ENCODE measurements at places on chromosomes 2 and 18. TPM values are rescaled to one million over a fixed set of nuclear protein-coding genes. Genes with fewer than 3 reads are reported as not detected.
A peak's percentile ranks its signal among the peaks of the same experiment; 100 is the strongest.

The BUB1 gene
- total RNA-seq, result 1.6 TPM

The ERICH2 gene
- total RNA-seq, result not detected

The KCNG2 gene
- not detected for total RNA-seq

The IL36RN gene
- not detected for total RNA-seq

The CNDP1 gene
- 0.57 TPM for total RNA-seq

The POMC gene
- total RNA-seq, result 3.4 TPM

The UBR3 gene
- 54.6 TPM for total RNA-seq

GRCh38 chr18:78637442-78638402 is 341.9 kb upstream of the SALL3 start:
- H3K27ac ChIP-seq, result no peak overlapping the region
- DNase-seq, result no peak
- no peaks in the 10 kb centered on the region for H3K36me3 ChIP-seq
- peaks cover 18% of the 10 kb centered on the region for H3K4me1 ChIP-seq

GRCh38 chr2:29920631-29921559 is 491 bp downstream of the ALK start:
- H3K4me3 ChIP-seq, result peak overlapping the region; percentile 12
- DNase-seq, result peak; percentile 13
- H3K4me1 ChIP-seq, result peaks cover 15% of the 10 kb centered on the region
- H3K27me3 ChIP-seq, result peaks cover 46% of the 10 kb centered on the region

- no peaks in the 10 kb centered on the region for H3K4me1 ChIP-seq
- no peak overlapping the region for H3K4me3 ChIP-seq
- no peaks in the 10 kb centered on the region for H3K27me3 ChIP-seq
- H3K36me3 ChIP-seq, result no peaks in the 10 kb centered on the region
These were observed 377.6 kb upstream of the NETO1 start for GRCh38 chr18:73245345-73245744.

DNA sequence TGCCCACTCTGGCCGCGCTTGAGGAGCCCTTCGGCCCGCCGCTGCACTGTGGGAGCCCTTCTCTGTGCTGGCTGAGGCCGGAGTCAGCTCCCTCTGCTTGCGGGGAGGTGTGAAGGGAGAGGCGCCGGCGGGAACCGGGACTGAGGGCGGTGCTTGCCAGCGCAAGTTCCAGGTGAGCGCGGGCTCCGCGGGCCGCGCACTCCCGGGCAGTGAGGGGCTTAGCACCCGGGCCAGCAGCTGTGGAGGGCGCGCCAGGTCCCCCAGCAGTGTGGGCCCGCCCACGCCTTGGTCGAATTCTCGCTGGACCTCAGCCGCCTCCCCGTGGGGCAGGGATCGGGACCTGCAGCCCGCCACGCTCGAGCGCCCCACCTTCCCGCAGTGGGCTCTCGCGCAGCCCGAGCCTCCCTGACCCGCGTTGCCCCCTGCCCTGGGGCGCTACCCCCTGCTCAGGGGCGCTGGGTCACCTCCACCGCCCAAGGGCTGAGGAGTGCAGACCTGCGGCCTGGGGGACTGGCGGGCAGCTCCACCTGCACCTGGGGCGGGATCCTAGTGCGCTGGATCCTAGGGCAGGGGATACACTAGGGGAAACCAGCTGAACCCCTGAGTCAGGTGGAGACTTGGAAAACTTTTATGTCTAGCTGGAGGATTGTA is 97.3 kb downstream of the CD8B2 start:
- no peak overlapping the region for H3K4me3 ChIP-seq
- H3K27me3 ChIP-seq, result no peaks in the 10 kb centered on the region
- DNase-seq, result no peak
- no peak overlapping the region for H3K27ac ChIP-seq
- no peaks in the 10 kb centered on the region for H3K36me3 ChIP-seq

- no peak overlapping the region for H3K4me3 ChIP-seq
- DNase-seq, result no peak
- H3K36me3 ChIP-seq, result no peaks in the 10 kb centered on the region
- no peaks in the 10 kb centered on the region for H3K4me1 ChIP-seq
These were observed 72.2 kb downstream of the TMEM18 start for GRCh38 chr2:604854-605524.

DNA sequence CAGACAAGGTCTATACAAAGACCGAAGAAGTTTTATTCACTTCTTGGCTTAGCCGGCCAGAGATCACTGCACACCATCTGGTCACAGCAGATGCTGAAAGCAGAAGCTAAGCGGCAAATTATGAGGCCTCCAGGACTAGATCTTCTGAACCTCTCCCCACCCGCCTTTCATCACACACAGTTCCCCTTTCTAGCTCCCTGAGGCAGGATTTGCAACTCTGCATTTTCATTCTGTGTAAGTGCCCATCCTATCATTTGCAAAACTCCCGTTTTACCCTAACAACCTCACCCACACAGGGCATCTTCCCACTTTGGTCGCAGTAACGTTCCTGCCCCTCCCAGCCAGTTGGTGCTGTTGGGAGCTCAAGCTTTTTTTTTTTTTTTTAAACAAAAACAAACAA is 3.1 kb upstream of the MOB1A start:
- no peak overlapping the region for H3K4me3 ChIP-seq
- DNase-seq, result peak; percentile 92
- peak overlapping the region; percentile 67 for H3K27ac ChIP-seq
- no peaks in the 10 kb centered on the region for H3K27me3 ChIP-seq
- peaks cover 70% of the 10 kb centered on the region for H3K4me1 ChIP-seq

- no peak overlapping the region for H3K4me3 ChIP-seq
- H3K27me3 ChIP-seq, result no peaks in the 10 kb centered on the region
- DNase-seq, result no peak
- no peak overlapping the region for H3K27ac ChIP-seq
These were observed 166.9 kb downstream of the GLI2 start for GRCh38 chr2:120902592-120902991.

- no peak overlapping the region for H3K4me3 ChIP-seq
- no peak for DNase-seq
- no peaks in the 10 kb centered on the region for H3K36me3 ChIP-seq
- no peaks in the 10 kb centered on the region for H3K27me3 ChIP-seq
- H3K27ac ChIP-seq, result no peak overlapping the region
These were observed 60.0 kb upstream of the AGAP1 start for GRCh38 chr2:235433860-235434259.

DNA sequence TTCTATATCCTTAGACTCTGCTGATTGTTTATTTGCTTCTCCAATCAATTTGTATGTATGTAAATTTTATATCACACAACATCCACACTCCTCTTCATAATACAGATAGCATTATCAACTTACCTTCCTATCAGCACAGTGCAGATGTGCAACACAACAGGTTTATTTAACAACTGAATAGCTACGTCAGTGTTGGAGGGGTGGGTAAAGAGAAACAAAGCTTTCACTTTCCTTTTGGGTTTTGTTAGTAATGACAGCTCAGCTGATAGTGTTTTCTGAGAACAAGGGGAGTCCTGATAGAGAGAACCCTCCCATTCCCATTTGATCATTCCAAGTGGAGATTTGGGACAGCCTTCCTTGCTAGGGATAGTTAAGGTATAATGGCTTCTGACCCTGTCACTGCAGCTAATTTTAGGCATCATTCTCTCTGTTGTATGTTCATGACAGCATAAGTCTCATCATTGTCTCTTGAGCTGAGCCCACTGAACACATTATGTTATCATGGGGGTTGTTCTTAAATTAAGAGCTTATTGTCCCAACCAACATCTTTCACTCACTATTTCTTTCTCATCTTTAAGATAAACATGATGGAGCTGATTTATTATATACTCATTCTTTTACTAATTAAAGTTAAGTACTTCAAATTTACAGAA is 227.7 kb downstream of the GPD2 start:
- no peak for DNase-seq
- H3K4me3 ChIP-seq, result no peak overlapping the region
- no peaks in the 10 kb centered on the region for H3K4me1 ChIP-seq

DNA sequence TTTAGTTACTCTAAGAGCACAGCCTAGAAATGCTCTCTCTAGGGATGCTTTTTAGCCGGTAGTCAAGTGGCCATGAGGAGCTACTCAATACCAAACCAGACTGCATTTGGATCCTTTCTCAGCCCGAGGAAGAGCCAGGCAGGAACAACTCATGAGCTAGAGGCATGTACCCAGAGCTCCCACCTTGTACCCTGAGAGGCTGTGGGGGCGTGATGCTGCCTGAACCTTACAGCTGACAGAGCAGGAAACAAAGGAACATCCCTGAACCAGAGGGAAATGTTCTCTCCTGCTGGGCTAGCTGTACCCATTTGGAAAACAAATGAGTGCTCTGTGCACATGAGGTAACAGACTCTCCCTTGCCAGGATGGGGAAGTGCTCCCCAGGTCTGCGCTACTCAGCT is 131.6 kb downstream of the OSR1 start:
- H3K4me3 ChIP-seq, result no peak overlapping the region
- H3K27ac ChIP-seq, result no peak overlapping the region
- no peak for DNase-seq
- no peaks in the 10 kb centered on the region for H3K36me3 ChIP-seq
- no peaks in the 10 kb centered on the region for H3K4me1 ChIP-seq

GRCh38 chr2:18883616-18884456 is 294.5 kb upstream of the NT5C1B start:
- DNase-seq, result no peak
- no peak overlapping the region for H3K4me3 ChIP-seq
- no peak overlapping the region for H3K27ac ChIP-seq
- H3K4me1 ChIP-seq, result no peaks in the 10 kb centered on the region

- peaks cover 14% of the 10 kb centered on the region for H3K36me3 ChIP-seq
- no peaks in the 10 kb centered on the region for H3K4me1 ChIP-seq
- H3K27me3 ChIP-seq, result no peaks in the 10 kb centered on the region
- no peak overlapping the region for H3K4me3 ChIP-seq
- no peak for DNase-seq
These were observed 111.7 kb downstream of the HIBCH start for GRCh38 chr2:190207930-190208329.

- DNase-seq, result no peak
- H3K4me3 ChIP-seq, result no peak overlapping the region
- no peaks in the 10 kb centered on the region for H3K4me1 ChIP-seq
- H3K27ac ChIP-seq, result no peak overlapping the region
- no peaks in the 10 kb centered on the region for H3K36me3 ChIP-seq
These were observed 802.1 kb upstream of the FAM98A start for GRCh38 chr2:34401186-34401585.

- H3K4me1 ChIP-seq, result no peaks in the 10 kb centered on the region
- DNase-seq, result no peak
- no peaks in the 10 kb centered on the region for H3K36me3 ChIP-seq
- H3K27me3 ChIP-seq, result no peaks in the 10 kb centered on the region
- H3K4me3 ChIP-seq, result no peak overlapping the region
These were observed 21.7 kb downstream of the SLC39A6 start for GRCh38 chr18:36107477-36107876.

- H3K27ac ChIP-seq, result no peak overlapping the region
- H3K36me3 ChIP-seq, result no peaks in the 10 kb centered on the region
- DNase-seq, result no peak
- no peak overlapping the region for H3K4me3 ChIP-seq
These were observed 264.1 kb downstream of the EXOC6B start for GRCh38 chr2:72561621-72562318.

DNA sequence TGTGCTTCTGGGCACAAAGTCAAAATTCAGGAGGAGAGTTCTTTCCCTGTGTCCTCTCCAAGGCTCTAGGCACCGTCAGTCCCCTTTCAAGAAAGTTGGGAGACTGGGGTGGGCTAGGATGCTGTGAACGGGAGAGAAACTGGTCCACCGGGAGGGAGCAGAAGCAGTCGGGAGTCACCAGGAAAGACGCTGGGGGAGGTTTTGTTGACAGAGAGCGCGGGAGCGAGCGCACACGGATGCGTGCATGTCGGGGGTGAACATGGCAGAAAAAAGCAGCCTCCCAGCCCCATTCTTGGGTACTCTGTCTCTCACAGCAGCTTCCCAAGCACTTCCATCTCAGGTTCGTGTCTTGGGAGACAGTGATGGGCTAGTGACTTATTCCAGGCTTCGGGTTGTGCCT is 97.1 kb upstream of the PXDN start:
- DNase-seq, result no peak
- no peaks in the 10 kb centered on the region for H3K4me1 ChIP-seq
- H3K27ac ChIP-seq, result no peak overlapping the region
- no peaks in the 10 kb centered on the region for H3K27me3 ChIP-seq

DNA sequence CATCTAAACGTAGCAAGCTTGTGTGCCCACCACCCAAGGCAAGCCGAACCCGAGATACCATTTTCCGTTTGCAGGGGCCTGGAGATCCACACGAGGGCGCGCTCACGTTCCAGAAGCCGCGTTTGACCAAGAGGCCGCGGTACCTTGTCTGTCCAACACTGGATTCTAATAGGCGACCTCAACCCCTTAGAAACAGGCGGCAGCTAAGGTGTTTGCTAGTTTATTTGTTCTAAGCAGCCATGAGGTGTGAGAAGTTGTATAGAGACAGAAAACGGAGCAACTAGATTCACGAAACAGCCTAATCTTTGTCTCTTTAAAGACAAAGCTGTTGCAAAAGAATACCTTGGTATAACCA is 4.2 kb downstream of the HOXD11 start:
- peak; percentile 48 for DNase-seq
- H3K4me3 ChIP-seq, result no peak overlapping the region
- H3K4me1 ChIP-seq, result peaks cover 3% of the 10 kb centered on the region
- H3K27ac ChIP-seq, result no peak overlapping the region
- H3K27me3 ChIP-seq, result peaks cover 86% of the 10 kb centered on the region
- H3K36me3 ChIP-seq, result no peaks in the 10 kb centered on the region

DNA sequence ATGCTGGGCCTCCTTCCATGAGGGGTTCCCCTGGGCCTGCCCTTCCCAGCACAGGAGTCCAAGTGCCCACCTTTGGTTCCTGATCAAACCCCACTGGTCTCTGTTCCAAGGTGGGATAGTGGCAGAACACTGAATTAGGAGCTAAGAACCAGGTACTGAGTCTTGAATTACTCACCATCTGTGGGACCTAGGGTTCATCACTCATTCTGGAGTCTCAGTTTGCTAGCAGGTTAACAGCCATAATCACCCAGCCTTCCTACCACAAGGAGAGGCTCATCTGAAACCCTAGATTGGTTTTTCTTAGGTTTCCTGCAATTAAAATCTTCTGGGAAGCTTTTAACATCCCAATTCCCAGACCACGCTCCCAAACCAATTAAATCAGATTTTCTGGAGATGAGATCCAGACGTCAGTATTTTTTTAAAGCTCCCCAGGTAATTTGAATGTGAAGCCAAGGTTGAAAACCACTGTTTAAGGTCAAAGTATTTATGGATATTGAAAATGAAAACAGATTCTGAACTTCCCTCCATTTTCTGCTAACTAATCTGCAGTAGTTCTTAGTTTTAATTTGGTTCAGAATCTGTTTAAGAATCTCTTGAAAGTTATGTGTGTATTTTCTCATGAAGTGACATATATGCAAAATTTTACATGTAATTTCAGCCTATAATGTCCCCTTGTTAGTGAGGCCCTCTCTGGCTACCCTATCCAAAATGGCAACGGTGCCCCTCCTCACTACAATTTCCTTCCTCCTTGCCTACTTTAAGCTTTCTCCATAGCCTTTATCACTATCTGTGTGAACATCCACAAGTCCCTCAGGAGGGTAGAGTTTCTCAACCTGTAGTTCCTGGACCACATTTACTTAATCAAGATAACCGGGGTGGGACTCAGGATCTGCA is 166.5 kb upstream of the CXCR4 start:
- DNase-seq, result peak; percentile 35
- peak overlapping the region; percentile 67 for H3K27ac ChIP-seq
- H3K36me3 ChIP-seq, result no peaks in the 10 kb centered on the region
- no peak overlapping the region for H3K4me3 ChIP-seq

Data from B cell (primary cell).